ENCODE measurements at places on chromosomes 4 and X. TPM values are rescaled to one million over a fixed set of nuclear protein-coding genes. Genes with fewer than 3 reads are reported as not detected.

TSPAN7 gene
- total RNA-seq = 0.73 TPM

PRRG1 gene
- total RNA-seq = not detected

CA5B gene
- total RNA-seq = 80.9 TPM

SAGE1 gene
- not detected for total RNA-seq

C1QTNF7 gene
- not detected for total RNA-seq

KLF8 gene
- total RNA-seq = 4.3 TPM

TMEM156 gene
- total RNA-seq = 17.7 TPM

CXCL8 gene
- 0.39 TPM for total RNA-seq

PLAC8 gene
- 124 TPM for total RNA-seq

ADGRA3 gene
- total RNA-seq = 2.7 TPM

FHDC1 gene
- total RNA-seq = 0.08 TPM

MAD2L1 gene
- 8.2 TPM for total RNA-seq

MSX1 gene
- not detected for total RNA-seq

HPGD gene
- 7.5 TPM for total RNA-seq

GSX2 gene
- total RNA-seq = not detected

Data from T-cell (primary cell).